ENCODE measurements at places on chromosomes 12 and 14.
A peak's percentile ranks its signal among the peaks of the same experiment; 100 is the strongest.

DNA sequence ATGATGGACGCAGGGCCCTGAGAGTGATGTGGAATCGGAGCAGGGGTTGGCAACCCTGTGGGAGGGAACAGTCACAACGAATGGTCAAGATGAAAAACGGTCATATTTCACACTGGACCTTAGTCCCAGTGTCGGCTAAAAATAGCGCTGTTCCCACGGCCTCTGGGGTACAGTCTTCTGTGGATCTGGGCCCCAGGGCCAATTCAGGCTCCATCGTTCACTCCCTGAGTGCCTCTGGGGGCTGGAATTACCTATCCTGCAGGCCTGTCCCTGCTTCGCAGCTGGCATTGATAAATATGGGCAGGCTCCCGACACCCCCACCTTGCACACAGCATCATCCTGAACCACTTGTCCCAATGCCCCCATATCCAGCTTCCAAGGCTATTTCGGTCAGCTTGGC is 18.6 kb downstream of the GSC start:
- no peak for DNase-seq

DNA sequence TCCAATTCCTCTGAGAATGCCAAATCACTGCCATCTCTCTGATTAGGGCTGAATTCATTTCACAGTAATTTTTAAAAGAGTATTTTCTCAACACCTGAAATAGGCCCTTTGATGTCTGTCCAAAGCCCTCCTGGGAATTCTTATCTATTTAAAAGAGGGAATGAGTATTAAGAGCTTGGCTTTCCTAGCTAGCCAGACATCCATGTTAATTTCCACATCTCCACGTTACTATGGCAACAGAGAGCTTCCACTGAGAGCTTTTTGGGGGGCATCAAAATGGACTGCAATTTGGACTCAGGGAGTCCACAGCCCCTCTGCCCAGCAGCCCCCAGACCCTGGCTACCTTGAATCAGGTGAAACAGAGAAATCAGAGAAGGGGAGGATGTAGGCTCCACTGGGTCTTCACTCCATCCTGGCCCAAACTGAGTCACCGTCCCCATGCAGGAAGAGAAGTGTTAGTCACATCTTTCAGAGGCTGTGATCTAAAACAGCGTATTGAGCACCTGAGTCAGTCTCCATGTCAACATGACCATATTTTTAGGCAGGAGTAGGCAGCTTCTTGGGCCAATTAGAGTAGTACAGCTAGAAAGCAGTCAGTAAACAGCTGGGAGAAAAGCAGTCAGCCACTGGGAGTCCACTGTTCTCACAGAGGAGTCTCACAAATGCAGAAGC is 7.0 kb upstream of the FICD start:
- DNase-seq: no peak

DNA sequence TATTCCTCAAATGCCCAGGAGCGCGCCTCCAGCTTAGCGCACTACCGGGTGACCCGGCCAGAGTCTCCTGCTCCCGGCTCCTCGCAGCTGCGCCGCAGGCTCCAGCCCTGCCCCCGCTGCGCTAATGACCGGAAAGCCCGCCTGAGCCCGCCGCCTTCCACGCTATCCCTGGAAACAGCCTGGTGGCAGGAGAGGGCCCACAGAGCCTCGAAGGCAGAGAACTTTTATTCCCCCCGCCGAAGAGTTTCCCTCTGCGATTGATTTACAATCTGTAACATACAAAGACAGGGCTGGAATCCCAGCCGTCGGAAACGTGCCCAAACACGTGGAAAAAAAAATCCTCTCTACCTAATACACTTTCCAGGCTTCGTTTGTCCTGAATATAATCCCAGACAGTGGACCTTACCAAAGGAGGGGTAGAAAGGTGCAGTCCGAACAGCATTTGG is 1.5 kb downstream of the COL2A1 start:
- peak; percentile 32 for DNase-seq

DNA sequence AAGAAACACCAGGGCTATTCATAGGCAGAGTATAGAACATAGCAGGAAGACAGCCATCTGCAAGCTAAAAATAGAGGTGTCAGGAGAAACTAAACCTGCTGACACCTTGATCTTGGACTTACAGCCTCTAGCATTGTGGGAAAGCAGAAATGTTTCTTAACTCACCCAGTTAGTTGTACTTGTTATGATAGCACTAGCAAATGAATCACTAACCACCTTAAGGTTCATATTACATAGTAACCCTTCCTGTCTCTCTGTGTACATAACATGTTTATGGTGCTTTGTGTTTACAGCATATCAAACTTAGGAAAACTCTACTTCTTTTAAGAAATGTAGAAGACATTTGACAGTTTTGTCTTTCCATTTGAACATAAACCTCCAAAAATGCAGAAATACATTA is 1031.3 kb downstream of the FSCB start:
- DNase-seq: peak; percentile 12

GRCh38 chr12:9096563-9097176 is 19.0 kb downstream of the A2M start:
- DNase-seq: no peak
